Activated CD4-positive, alpha-beta T cell treated with anti-CD3 and anti-CD28 coated beads for 36 hours (primary cell): ENCODE measurements at places on chromosomes 11 and 22. TPM values are rescaled to one million over a fixed set of nuclear protein-coding genes. Genes with fewer than 3 reads are reported as not detected.
A peak's percentile ranks its signal among the peaks of the same experiment; 100 is the strongest.

DNA sequence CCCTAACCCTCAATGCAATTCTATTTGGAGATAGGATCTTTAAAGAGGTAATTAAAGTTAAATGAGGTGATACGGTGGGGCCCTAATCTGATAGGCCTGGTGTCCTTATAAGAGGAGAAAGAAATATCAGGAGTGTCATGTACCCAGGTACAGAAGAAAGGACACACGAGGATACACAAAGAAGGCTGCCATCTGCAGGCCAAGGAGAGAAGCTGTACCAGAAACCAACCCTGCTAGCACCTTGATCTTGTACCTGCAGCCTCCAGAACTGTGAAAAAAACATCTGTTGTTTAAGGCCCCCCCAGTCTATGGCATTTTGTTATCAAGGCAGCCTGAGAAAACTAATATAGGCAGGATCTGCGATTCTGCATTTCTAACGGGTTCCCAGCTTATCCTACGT, 44.2 kb downstream of the FBXO7 start:
- peak; percentile 24 for DNase-seq

- no peak for DNase-seq
These were observed 19.1 kb downstream of the CABIN1 start for GRCh38 chr22:24030186-24030702.

GRCh38 chr11:8689726-8690255, 7.2 kb downstream of the RPL27A start:
- DNase-seq: no peak

DNA sequence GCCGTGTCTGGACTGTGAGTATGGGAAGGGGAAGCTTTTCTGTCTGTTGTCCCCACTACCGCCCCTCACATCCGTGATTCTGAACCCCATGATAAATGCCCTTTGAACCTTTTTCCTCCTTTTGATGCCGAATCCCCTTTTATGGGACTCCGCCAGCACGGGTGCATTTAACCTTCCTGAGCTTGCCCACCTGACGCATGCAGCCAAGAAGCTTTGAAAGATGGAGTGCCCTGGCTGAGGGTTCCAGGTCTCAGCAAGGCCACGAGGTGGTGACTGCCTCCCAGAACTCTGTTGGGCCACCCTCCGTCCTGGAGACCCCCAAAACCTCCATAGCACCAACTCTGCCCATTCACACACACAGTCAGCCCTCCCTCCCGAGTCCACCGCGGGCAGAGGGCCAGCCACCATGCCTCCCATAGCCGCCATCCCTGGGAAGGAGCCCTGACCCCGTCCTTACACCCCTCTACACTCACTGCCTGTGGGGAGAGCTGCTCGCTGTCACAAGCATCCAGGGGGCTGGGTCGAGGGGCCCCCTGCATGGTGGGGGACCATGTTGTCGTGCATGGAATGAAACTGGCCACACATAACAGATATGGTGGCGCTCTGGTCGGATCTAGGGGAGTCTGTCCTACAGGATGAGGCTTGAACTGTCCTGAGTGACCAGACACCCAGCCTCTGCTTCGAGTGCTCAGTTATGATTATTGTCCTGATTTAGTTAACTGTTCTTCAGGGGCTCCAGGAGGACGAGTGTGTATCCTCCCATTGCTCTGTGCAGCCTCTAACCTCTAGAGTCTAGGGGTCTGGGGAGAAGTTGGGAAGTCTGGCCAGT, 822 bp upstream of the COMT start:
- DNase-seq: no peak

DNA sequence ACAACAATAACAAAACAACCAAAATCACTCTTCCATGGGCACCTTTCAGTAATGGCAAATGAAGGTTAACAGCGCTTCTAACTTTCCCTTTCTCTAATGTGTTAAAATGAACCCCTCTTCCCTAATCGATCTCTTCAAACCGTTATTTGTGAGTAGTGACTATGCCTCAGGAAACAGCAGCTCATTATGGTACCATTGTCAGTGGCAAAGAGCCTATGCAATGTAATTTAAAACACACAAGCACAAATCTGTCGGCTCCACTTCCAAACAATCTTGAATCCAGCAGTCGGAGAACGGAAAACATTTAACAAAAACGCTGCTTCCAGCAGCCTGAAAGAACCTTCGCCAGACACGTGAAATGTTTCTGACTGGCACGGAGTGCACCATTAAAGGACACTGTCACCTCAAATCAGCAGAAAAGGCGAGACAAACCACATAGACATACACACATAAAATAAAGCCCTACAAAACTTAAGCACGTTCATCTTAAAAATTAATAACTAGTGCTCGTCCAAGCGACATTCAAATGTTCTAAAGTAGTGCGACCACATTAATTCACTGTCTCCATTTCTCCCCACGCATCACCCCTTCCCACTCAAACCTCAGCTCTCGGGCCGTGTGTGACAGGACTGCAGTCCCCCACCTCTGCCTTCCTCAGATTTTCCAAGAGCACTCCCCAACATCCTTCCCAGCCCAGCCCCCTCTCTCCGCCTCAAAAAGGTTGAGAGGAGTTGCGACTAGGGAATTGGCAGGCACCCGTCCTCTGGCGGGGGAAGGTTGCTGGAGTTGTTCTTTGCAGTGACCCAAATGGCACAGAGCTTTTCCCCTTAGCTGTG, 748 bp downstream of the RAB30 start:
- DNase-seq: peak; percentile 42

DNA sequence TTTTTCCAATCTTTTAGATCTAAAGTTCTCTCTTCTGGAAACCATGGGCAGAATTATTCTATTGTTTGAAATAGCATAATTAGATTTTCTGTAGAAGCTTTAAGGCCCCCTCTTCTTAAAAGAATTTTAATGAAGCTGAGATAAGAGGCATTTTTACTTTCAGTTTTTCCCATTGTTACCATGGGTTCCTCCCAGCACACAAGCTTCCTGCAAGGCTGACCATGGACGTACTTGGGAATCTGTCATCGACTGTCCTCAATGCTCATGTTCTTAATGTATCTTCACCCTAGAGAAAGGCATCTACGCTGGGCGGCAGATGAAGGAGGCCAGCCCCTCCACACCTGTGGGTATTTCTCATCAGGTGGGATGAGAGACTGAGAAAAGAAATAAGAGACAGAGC, 11.1 kb downstream of the OR52K2 start:
- no peak for DNase-seq

- no peak for DNase-seq
These were observed 60.3 kb upstream of the PRODH start for GRCh38 chr22:18996376-18996900.

Gene PLEKHB1
- 16.2 TPM for total RNA-seq

Gene MRGPRF
- total RNA-seq: not detected
